ENCODE measurements at places on chromosomes 12 and 14. TPM values are rescaled to one million over a fixed set of nuclear protein-coding genes. Genes with fewer than 3 reads are reported as not detected.
A peak's percentile ranks its signal among the peaks of the same experiment; 100 is the strongest.

- DNase-seq: no peak
Measured at GRCh38 chr12:127500512-127501035, 766.4 kb upstream of the TMEM132C start.

- peak; percentile 21 for DNase-seq
Measured at GRCh38 chr12:45774508-45775162, 45.1 kb downstream of the ARID2 start.

- DNase-seq: no peak
Measured at GRCh38 chr14:68144051-68144681, 324.6 kb downstream of the RAD51B start.

- DNase-seq: no peak
Measured at GRCh38 chr14:102731101-102731870, 46.0 kb upstream of the TRAF3 start.

The ATL1 gene
- 0.90 TPM for total RNA-seq

The SLC7A7 gene
- total RNA-seq: 1.9 TPM

The DDX55 gene
- 8.6 TPM for total RNA-seq

All from dermis microvascular lymphatic vessel endothelial cell (primary cell).